Kidney tubule cell (primary cell): ENCODE measurements at places on chromosomes 3 and 15.

DNA sequence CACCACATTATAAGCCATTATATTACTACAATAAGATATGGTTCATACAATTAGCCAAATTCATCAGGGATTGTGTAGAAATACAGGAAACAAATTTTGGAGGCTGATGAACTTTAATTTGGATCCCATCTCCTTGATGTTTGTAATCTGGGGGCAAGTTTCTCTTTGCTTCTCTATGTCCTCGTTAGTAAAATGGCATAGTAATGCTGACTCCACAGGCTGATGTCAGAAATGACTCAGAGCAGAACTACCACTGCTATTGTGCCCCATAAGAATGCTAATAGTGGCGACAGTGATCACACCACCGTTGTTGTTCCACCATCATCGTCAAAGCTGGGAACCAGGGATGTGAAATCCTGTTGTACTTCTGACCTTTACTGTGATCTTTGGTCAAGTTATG lies 722.3 kb upstream of the LMCD1 start:
- peak; percentile 31 for DNase-seq

- DNase-seq, result peak; percentile 37
Measured at GRCh38 chr15:70698836-70699390, 64.4 kb downstream of the UACA start.

DNA sequence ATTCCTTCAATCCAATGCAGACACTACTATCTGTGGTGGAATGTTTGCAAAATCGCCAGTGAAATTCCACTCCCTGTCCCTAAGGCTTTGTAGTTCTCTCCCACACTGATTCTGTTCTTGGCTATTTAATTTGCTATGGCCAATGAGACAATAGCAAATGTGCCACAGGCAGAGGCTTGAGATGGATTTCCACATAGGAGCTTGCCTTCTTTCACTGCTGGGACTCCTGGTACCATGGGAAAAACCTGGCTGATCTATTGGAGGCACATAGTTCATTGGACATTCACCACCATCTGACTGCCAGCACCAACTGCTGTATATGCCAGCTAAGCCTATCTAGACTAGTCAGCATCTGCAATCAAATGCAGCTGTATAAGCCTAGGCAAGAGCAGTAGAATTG lies 103.8 kb downstream of the NR1D2 start:
- no peak for DNase-seq

- DNase-seq, result no peak
Measured at GRCh38 chr15:84609818-84610525, 9.2 kb downstream of the ZSCAN2 start.

DNA sequence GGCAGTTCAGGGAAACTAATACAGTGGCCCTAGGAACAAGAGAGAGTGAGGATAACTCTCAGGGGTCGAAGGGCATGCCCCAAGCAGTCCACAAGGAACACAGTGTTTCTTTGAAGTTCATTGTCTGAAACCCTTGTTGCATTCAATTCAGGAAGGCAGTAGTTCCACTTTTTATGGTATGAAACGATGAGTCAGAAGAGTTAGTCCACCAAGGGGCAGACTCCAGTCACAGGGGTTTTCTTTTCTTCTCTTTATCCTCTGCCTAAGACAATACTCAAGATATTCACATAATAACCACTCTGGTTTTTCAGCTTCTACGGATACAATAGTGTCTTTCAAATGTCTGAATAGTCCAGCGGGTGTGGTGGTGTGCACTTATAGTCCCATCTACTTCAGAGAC lies 23.7 kb upstream of the TICRR start:
- DNase-seq, result peak; percentile 9

DNA sequence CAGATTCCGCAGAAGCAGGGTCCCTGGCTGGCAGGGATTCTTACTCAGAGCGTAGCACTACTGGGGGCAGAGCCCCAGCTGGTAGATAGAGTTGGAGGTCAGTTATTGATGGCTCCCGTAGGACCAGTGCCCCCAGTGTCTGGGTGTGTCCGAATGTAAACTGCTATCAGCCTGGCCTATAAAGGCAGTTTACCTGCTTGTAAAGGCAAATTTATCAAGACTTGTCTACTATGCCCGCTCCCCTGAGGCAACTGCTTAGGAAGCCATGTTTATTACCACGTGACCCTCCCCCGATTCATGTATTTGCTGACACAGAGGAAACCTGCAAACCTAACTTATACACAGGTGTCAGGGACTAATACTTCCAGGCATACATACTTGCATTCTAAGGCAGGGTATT lies 607 bp upstream of the PPP1R14D start:
- DNase-seq, result no peak

DNA sequence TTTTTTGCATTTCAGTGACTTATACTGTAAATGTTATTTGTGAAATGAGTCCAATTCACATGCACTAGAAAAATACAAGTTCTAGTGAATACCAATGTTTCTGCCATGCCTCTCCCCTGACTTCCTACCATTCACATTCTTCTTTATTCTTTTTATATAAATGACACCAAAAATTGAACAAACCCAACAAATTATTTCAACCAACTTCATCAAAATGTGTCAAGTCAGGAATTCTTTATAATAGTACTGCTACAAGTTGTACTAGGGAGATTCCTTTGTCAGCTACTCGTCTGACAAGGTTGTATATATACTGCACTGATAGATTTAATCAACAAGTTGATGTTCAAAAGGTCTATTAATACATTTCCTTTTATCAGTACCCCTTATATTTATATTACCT lies 3.0 kb downstream of the TBL1XR1 start:
- no peak for DNase-seq
